ENCODE measurements at places on chromosomes 12 and 14.

- DNase-seq = no peak
Observed at GRCh38 chr12:68514807-68515411, 95.8 kb upstream of the RAP1B start.

DNA sequence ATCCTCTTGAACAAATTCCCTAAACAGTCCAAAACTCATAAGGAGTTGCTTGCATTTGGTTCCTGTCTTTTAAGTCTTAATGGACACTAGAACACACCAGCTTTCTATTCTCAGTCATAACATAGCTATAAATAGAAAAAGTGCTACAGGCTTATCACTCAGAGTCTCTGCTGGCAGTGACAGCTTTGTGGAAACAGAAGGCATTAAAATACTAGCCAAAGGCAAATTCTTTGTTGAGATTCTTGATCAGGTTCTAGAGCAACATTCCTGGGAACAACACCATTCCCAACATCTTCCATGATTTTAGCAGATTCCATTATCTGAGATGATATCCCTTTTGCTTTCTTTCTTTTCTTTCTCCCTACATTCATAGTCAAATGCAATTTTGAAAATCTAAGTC is 207.7 kb upstream of the PLEKHG7 start:
- DNase-seq = no peak

- no peak for DNase-seq
Observed at GRCh38 chr14:61246721-61247120, 34.4 kb downstream of the TMEM30B start.

DNA sequence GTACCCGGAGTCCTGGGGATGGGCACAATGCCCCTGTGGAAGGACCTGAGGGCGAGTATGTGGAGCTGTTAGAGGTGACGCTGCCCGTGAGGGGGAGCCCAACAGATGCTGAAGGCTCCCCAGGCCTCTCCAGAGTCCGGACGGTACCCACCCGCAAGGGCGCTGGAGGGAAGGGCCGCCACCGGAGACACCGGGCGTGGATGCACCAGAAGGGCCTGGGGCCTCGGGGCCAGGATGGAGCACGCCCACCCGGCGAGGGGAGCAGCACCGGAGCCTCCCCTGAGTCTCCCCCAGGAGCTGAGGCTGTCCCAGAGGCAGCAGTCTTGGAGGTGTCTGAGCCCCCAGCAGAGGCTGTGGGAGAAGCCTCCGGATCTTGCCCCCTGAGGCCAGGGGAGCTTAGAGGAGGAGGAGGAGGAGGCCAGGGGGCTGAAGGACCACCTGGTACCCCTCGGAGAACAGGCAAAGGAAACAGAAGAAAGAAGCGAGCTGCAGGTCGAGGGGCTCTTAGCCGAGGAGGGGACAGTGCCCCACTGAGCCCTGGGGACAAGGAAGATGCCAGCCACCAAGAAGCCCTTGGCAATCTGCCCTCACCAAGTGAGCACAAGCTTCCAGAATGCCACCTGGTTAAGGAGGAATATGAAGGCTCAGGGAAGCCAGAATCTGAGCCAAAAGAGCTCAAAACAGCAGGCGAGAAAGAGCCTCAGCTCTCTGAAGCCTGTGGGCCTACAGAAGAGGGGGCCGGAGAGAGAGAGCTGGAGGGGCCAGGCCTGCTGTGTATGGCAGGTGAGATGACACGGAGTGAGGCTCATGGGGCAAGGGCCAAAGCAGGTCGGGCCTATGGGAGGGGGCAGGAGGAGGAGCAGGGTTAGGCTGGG is 4.5 kb downstream of the ARHGEF40 start:
- no peak for DNase-seq

DNA sequence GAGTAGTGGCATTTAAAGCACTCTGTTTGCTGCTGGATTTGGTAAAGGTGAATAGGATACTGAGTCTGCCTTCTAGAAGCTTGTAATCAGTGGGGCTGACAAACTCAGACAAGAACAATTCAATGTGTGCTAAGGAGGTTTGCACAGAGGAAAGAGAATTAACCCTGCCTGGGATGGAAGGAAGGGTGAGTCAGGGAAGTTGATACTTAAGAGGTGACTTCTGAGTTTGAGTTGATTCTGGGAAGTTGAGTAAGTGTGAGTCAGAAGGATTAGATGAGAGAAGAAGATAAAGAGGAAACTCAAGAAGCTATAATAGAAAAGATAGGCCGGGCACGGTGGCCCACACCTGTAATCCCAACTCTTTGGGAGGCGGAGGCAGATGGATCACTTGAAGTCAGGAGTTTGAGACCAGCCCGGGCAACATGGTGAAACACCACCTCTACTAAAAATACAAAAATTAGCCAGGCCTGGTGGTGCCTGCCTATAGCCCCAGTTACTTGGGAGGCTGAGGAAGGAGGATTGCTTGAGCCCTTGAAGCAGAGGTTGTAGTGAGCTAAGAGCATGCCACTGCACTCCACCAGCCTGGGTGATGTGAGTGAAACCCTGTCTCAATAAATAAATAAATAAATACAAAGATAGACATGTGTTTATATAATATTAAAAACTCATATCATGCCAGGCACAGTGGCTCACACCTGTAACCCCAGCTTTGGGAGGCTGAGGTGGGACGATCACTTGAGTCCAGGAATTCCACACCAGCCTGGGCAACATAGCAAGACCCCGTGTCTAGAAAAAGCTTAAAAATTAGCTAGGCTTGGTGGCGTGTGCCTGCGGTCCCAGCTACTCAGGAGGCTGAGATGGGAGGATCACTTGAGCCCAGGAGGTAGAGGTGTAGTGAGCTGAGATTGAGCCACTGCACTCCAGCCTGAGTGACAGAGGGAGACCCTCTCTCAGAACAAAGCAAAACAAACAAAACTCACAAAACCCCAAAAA is 126.8 kb upstream of the CPM start:
- DNase-seq = no peak

DNA sequence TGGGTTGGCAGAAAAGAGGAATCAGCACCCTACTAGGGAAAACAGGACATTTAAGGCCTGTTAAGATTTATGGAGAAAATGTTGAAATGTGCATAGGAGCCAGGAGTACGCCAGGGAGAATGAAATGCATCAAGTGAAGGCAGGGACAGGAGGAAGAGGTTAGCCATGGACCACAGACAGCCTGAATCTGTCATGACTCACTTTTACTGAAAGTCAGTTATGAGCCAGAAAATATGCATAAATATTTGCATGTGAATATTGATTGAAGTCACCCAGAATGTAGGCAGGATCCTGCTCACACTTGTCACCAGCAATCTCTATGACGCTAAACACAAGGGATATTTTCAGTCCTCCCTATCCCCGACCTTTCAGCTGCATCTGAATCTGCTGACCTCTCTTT is 25.1 kb upstream of the CDK17 start:
- no peak for DNase-seq

DNA sequence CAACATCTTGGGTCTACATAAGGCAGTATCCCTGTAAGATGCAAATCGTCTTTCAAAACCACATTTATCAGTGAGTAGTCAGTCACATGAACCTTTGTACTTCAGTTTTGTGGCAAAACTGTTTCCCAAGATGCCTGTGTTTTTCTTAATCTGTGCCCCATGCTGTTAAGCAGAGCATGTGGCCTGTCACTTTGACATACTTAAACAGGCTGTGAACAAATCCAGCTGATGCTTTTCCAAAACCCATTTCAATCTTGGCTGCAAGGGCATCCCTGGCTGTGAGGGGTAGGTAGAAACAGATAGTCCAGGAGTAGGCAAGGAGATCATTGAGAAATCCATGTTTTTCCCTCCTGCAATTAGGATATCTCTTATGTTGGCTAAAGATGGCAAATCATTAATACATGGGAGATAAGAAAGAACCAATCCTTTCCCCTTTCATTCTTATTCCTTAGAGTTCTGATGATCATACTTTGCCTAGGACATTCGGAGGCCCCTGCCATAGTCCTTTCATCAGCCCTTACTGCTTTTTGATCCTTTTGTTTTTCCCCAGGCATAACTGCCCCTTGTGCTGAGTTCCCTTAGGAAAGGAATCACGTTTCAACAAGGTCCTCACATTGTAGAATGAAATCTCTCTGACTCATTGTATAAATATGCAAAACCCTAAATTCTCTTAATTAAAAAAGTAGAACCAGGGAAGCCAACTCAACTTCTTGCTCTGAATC is 121.1 kb upstream of the EEA1 start:
- DNase-seq = no peak

DNA sequence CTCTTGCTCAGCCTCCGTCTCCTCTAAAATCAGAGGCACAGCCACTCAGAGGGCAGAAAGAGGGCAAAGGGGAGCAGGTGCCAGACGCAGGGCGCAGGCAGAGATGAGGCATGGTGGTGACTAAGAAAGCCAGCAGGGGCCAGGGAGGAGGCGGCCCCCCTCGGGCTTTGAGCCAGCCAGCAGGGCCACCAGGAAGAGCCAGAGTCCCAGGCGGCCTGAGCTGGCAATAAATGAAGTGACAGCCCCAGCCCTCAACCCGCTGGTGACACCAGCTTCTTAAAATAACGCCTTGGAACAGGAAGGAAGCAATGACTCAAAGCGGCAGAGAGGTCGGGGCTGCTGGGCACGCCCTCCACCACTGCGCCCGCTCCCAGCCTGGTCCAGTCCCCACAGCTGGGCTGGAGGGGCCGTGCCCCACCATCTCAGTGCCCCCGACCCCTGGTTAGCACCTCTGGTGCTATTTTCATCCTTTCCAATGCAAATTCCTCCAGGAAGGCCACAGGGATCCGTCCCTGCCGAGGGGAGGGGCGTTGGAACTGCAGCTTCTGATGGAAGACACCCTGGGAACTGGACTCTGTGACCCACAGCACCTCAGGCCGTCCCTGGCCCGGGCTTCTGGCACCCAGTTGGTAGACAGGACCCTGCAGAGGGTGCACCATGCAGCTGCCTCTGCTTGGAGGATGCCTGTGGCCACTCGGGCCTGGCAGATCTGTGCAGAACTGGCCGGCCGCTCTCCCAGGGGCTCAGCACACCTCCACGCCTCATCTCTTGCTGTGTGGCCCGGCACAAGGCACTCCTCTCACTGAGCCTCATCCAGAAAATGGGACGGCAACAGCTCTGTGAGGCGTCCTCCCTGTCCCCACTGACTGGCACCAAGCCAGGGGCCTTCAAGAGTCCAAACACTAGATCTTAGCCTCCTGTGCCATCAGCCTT is 113.7 kb downstream of the NCOR2 start:
- peak; percentile 86 for DNase-seq

- no peak for DNase-seq
Observed at GRCh38 chr12:88432531-88433490, 147.5 kb downstream of the KITLG start.

GRCh38 chr14:104140463-104141331 is 2.3 kb downstream of the KIF26A start:
- DNase-seq = no peak

GRCh38 chr12:98719515-98720504 is 74.7 kb downstream of the APAF1 start:
- no peak for DNase-seq

DNA sequence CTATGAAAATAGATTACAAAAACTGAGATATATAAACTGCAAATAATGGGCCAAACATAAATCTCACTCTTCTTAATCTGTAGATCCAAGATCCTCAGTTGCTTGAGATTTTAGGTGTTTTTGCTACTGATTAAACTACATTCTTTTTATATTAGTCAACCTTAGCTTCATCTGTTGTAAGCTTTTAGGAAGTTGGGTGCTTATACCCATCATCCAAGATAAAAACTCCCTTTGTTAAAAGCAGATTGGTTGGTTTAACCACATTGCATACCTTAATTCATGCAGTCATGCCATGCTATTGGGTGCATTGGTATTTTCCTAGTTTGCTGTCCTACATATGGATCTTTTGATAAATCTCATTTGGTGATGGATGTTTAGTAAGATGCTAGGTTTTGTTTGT is 46.2 kb upstream of the DIP2B start:
- DNase-seq = no peak

DNA sequence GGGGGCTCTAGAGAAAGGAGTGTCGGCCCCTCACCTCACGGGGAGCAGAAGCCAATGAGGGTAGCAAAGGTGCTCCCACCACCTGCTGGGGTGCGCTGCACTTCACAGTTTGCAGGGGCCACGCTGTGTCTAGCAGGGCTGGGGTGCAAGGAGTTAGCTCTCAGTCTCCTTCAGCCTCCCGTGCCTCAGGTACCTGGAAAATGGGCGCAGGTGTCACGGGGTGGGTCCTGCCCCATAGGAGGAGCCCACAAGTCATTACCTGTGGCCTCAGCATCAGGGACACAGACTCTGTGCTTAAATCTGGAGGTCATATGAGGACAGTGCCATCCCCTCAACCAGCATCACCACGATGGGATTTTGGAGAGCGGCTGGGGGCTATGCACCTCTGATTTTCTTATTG is 326.7 kb downstream of the ADGRD1 start:
- DNase-seq = no peak
